Anterior cingulate cortex (tissue), 58 donors: ENCODE measurements at places on chromosomes 6 and 20.

- DNase-seq: no peak
Observed at GRCh38 chr20:46034039-46034438, 5.0 kb downstream of the SLC12A5 start.

DNA sequence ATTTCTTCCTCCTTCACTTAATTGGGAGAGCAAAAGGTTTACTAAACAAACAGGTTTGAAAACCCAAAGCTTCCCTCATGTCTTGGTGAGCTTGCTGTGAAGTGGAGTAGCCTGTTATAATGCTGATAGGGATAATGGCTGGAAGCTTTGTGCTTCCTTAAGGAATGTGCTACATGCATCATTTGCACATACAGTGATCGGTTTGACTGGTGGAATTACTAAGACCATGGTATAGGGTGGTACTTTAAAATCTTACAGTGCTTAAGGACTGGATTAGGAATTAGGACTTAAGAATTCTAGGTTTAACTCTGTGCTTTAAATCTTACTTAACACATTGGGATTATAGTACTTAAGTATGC lies 75.7 kb downstream of the ARID1B start:
- no peak for DNase-seq

- no peak for DNase-seq
Observed at GRCh38 chr6:134529305-134529704, 211.4 kb upstream of the SGK1 start.

DNA sequence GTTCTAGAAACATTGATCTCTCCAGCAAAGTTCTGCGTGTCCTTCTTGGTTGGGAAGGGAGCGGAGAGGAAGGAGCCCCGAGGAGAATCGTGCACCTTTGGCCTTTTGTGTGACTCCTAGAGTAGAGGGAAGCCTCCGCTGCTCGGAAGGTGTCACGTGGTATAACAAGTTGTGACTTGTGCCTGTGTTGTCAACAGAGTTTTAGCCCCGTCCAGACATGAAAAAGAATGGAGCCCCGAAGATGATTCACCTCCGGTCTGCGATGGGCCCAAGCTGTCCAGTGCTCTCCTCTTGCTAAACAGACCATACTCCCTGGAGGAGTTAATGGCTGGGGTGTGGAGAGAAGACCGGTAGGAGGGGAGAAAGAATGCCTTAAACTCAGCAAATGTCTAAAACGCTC lies 7.0 kb downstream of the EYA2 start:
- DNase-seq: no peak

- no peak for DNase-seq
Observed at GRCh38 chr6:73024598-73024997, 200.7 kb downstream of the KHDC1L start.

- no peak for DNase-seq
Observed at GRCh38 chr6:160420969-160421556, 72.9 kb downstream of the SLC22A3 start.

- no peak for DNase-seq
Observed at GRCh38 chr6:147035886-147036285, 168.3 kb upstream of the STXBP5 start.

GRCh38 chr6:141829566-141830360 lies 303.0 kb upstream of the GJE1 start:
- DNase-seq: no peak

- no peak for DNase-seq
Observed at GRCh38 chr20:55283889-55284288, 721.4 kb downstream of the CBLN4 start.

DNA sequence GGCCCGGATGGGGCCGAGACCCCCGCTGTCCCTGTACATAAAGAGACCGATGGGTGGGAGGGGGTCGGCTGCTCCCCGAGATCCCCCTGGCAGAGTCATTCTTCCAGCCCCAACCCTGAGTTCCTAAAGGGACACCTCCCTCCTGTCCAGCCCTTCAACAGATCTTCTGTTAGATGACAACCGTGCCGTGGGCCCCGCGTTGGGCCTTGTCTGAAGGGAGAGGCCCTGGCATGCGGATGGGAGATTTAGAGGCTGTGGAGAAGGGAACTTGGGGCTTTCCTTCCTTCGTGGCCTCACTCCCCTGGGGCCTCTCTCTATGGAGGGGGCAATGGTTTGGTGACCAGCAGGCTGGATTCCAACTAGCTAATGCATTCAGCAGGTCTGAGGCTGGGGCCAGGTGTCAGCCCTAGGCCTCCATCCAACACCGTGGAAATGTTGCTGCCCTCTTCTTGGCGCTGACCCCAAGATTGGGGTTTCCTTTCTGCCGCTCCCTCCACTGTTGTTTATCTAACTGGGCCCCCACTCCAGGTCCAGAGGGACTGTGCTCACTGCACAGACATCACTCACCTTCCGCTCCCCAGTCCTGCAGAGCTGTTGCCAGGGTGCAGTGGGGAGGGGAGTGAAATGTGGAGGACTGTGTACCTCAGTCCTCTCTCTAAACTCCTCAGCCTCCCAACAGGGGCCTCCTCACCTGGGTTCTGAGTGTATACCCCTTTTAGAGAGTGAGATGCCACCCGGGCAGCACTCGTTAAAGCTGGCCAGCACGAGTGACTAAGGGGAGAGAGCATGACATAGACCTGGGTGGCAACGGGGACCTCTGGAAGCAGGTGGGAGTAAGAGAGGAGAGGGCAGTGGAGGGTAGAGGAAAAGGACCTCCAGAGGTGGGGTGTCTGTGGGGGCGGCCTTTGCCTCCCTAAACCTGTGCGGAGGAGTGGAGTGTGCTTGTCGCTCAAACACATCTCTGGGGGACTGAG lies 6.7 kb downstream of the TMEM151B start:
- no peak for DNase-seq

- no peak for DNase-seq
Observed at GRCh38 chr20:11331096-11331495, 586.6 kb upstream of the BTBD3 start.
